Mucosa of gallbladder (tissue), 1 donor: ENCODE measurements at places on chromosomes 16 and 17.

DNA sequence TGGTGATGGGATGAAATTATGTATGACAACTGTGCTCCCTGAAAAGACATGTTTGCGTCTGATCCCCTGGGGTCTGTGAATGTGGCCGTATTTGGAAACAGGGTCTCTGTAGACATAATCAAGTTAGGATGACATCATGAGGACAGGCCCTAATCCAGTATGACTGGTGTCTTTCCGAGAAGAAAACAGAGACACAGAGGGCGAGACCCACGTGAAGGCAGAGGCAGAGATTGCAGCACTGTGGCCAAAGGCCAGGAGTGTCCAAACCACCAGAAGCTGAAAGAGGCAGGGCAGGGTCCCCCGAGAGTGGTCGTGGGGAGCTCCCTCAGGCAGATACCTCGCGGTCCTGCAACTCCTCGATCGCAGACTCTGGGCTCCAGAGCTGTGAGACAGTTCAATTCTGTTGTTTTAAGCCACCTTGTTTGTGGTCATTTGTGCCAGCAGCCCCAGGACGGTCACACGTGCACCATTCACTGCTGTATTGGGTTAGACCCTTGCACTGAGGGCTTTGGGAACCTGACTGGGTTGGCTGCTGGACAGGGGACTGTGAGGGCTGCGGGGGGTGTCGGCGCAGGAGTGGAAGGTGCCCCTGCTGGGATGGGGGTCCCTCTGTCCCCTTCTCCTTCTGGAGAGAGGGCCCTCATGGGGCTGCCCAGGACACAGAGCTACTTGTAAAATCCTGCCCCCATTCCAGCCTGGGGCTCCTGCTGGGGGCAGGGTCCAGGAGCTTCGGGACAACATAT lies 27.7 kb downstream of the METRNL start:
- DNase-seq, result no peak

- DNase-seq, result no peak
Measured at GRCh38 chr16:69471121-69471520, 46.7 kb downstream of the CYB5B start.

DNA sequence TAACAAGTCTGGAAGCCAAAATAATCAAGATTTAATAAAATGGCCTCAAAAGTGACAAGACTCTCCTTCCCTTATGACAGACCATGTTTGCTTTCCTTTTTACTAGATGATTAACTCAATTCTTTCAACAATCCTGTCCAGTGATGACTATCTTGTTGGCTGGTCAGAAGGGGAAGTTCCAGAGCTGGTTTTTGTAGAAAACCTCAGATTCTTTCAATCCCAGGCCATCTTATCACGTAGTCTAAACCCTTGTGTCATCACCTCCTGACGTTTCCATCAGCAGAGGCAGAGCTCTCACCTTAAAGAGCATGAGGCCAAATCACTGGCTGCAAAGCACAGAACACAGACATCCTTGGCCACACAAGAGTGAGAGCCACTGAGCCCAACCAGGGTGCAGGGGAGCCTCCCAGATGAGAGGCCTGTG lies 125.3 kb downstream of the ANKRD11 start:
- DNase-seq, result no peak

DNA sequence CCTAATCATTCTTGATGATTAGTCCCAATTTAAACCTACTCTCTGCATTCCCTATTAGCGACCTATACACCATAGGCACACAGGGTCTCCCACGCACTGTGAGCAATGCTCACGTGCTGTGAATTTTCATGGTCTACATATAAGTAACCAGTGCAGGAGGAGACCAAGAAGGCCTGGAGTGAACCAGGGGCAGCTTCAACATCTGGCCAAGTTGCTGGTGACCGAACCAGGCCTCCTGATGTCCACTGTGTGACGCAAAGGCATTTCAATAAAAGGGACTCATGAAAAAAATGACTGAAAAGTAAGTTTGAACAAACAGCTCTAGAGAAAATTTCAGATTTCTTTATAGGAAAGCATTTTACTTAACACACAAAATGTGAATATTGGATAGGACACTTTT lies 107.0 kb downstream of the ZFHX3 start:
- DNase-seq, result no peak

GRCh38 chr16:66103211-66103610 lies 263.3 kb upstream of the CDH5 start:
- no peak for DNase-seq

DNA sequence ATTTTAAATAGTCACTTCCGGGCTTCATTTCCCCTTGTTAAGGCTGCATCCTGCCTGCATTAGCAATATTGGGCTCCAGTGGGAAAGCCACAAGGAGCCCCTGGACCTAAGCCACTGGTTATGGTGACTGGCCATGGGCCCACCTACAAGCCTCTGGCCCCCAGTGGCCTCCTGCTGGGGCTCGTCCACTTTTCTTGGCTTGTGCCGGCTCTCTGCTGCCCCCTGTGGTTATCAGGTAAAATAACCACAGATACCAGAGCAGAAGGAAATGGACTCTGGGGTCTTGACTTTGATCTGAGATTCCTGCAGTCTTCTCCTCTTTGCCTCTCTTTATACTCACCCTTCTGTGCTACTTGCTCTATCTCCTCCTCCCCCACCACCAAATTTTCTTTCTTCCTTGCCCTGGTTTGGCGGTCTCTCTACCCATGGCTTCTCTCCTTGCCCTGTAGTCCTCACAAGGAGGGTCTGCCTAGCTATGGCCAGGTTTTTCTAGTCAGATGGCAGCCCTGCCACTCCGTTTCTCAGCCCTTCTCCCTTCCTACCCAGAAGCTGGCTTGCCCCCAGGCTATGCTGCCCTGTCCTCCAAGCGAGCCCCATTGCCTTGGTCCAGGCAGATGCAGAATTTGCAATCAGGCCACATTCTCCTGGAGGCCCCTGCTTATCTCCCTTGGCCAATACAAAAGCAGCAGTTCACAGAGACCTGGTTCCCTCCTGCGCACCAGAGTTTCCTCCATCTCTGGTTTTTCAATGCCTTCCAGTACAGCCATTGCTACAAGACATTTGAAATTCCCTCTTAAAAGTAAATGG lies 82.9 kb upstream of the RCVRN start:
- DNase-seq, result peak; percentile 18

DNA sequence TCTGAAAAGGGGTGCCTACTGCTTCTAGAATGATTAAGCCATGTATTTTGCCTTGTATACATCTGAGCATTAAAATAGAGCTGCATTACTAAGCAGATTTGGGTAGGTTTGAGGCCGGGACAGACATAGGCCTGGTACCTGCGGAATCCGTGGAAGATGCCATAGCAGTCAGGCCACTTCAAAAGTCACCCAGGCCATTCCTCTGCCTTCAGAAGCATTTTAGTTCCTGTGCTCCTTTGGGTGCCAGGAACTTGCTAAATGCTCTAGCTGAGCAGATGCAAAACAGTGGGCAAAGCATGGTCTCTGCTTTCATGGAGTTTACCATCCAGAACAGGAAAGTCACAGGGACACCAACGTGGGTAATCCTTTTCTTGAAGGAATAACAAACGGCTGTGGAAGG lies 5.7 kb upstream of the TMEM100 start:
- no peak for DNase-seq

DNA sequence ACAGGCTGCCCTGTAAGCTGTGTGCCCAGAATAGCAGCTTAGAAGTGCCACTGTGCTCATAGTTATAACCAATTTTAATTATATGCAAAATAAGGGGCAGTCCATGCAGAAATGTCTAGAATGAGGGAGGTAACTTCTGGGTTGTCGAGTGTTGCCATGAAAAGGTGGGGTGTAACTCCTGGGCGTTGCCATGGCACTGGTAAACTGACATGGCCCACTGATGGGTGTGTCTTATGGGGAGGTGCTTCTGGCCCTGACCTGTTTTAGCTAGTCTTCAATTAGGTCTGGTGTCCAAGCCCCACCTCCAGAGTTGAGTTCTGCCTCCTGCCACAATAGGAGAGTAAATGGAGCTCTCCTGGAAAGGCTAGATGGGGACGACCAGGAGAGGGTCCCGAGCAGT lies 120.6 kb downstream of the SALL1 start:
- DNase-seq, result no peak

DNA sequence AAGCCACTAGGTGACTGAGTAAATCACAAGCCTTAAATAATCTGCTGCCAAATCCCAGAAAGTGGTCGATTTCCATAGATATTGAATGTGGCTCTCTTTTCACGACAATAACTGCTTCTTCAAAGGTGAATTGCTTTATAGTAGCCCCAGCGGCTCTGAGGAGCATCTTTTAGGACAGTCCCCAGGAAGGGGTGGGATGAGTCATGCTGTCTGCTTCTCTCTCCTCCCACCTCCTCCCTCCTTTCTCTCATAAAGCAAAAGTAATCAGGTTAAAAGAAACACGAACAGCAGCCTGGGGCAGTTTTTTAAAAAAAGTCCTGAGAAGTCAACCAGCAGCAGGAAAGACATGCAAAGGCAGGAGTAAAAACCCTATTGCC lies 1.8 kb downstream of the KIAA0513 start:
- DNase-seq, result no peak

- DNase-seq, result no peak
Measured at GRCh38 chr17:61002316-61002736, 324.7 kb downstream of the BCAS3 start.

DNA sequence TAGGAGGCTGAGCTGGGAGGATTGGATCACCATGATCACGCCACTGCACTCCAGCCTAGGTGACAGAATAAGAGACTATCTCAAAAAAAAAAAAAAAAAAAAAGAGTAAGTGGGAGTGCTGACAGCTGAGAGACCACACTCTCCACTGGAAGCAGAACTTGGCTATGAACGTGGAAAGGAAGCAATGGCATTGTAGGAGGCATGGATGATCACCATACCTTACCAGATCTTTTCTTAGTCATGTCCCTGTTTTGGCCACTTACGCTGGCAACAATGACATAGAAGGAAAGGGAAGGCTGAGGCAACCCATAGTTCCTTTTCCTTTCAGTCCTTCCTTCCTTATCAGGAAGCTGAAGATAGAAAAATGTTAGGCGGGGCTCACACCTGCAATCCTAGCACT lies 3.7 kb upstream of the ATP1B2 start:
- DNase-seq, result no peak

DNA sequence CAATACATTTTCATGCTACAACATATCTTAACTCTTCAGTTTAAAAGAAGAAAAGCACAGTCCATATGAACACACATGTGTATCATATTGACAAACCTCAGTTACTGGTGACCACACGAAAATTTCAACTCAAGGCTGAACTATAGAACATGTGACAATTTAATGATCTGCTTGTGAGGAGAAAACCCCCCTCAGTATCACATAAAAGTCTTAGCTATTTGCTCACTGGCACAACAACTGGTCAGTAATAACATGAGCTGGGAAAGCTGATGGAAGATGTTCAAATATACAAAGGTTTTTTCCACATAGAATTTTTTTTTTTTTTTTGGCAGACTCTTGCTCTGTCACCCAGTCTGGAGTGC lies 19.5 kb downstream of the ZNF652 start:
- DNase-seq, result no peak

DNA sequence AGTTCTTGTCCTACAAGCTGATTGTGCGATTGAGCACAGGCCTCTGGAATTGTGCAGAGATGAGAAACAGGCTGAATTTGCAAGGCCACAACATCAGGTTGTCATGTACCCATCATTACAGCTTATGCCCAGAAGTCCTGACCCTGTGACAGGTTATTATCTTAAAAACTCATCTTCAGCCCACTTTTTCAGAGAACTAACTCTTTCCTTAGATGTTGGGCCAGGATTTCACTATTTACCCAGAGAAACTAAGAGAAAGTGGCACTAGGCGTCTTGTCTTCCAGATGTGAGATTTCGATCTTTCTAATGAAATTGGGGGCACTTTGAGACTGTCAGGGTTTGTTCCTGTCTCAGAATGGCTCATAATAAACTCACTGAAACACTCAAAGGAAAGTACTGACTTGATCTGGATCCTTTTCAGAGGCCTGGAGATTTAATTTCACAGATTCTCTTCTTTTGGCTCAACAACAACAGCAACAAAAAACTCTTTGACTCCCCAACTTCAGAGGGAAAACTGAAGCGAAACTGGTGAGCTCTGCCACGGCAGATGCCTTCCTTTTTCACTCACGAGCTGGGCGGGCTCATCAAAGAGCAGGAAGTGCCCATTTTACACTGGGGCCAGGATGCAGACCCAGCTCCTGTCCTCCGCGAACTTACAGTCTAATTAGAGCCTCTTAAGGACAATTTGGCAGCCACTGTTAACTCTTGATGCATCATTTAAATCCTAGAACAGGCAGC lies 17.7 kb upstream of the SLC12A3 start:
- no peak for DNase-seq

DNA sequence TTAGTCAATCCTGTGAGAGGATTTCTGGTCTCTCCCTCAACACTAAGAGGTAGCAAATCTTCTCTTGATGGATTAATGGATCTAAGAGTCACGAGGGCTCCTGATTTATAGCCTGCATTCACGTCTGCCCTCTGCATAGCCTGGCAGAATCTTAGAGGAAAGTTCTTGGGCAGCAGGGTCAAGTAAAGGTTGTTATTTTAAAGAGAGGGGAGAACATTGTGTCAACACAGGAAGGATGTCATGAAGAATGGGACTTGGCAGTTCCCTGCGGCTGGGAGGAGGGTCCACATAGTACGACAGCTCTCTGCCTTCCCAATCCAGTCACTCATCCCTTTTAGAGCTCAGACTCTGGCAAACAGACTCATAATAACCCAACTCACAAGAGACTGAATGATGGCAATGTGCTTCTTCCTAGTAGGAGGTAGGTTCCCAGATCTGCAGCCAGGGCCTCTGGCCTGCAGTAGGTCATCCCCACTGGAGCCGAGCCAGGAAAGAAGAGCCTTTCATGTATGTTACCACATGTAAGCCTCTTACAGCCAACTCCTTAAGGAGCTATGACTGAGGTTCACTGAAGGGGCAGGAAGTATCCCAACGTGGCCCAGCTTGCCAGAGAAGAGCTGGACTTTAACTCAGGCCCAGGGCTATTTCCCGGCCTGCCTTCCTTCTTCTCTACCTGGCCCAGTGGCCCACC lies 25.4 kb upstream of the RPTOR start:
- DNase-seq, result no peak

GRCh38 chr17:80978499-80979497 lies 12.8 kb upstream of the CHMP6 start:
- no peak for DNase-seq
